ENCODE measurements at places on chromosomes 13 and 19.

DNA sequence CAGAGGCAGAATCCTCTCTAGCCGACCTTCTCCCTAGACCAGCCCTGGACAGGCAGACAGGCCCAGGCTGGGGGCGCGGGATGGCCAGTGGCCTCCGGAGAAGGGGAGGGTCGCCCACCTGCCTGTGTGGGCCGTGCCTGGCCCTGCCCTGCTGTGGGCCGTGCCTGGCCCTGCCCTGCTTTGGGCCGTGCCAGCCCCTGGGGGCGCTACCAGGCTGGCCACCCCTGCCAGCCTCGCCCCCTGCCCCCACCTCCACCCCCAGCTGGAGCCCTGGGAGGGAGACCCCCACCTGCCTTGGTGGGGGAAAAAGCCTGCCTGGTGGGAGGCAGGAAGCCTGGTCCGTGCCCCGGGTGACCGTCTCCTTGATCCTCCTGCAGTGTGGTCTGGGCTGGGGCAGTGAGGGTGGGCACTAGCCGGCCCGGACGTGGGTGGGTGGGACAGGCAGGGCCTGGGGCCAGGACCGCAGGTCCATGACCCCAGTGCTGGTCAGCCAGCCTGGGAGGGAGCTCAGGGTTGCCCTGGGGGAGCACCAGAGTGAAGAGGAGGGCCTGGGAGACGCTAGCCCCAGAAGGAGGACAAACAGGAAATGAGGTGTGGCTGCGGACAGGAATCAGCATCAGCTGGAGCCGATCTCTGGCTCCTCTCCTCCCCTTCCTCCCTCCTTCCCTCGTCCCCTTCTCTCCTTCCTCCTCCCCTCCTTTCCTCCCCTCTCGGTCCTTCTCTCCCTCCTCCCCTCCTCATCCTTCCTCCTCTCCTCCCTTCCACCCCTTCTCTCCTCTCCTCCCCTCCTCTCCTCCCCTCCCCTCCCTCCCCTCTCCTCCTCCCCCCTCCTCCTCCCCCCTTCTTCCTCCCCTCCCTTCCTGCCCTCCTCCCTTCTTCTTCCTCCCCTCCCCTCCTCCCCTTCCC is 5.1 kb upstream of the MKNK2 start:
- no peak for DNase-seq

DNA sequence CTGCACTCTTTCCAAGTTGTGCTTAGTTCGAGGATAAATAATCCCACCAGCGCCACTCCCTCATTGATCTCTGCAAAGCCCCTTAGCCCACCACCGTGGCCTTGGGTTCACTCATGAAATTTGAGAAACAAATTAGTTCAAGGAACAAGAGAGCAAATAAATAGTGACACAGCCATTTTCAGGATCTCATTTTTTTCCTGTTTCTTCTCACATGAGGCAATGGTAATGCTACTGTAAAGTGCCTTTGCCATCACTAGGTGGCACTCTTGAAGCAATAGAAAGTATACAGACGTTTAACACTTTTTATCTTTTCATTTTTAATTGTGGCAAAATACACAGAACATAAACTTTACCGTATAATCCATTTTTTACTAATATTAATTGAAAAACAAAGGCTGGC is 76.8 kb upstream of the ZNF835 start:
- no peak for DNase-seq

DNA sequence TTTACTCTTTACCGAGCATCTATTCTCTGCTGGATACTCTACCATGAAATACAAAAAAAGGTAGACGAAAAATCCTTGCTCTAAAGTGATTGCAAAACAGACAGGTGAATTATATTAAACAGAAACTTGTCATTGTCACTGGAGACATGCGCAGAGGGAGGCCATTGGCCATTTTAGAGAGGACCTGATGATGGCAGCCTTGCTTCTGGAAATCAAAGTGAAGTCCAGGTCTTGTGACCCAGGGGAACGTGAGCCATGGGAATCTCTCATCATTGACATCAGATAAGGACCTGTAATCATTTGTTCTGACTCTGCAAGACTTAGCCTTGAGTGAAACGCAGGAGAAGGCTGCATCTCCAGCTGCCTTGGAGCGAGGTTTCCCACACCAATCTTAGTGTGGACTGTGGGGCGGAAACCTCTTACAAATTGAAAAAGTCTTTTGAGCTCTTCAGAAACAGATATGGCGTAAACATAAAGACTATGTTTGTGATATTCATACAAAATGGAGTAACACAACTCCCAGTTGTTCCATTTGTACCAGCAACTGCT is 16.8 kb upstream of the SLC46A3 start:
- DNase-seq = no peak

DNA sequence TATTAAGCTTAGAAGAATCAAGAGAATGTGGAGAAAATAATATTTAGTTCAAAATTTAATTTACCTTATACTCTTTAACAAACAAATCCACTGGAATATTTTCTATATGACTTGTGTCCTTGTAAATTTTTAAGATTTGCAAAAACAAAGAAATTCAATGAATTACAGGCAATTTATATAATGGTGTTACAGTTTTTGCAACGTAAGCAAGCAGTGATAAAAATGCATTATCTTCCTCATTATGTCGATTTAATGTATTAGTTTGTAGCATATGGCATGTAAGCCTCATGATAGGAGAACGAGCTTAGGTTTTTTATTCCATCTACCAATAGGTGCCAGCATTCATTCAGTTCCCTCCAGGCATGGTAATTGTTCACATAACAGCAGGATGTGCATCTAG is 100.0 kb upstream of the PCDH9 start:
- no peak for DNase-seq

GRCh38 chr13:110855363-110855762 is 59.5 kb downstream of the ANKRD10 start:
- no peak for DNase-seq

DNA sequence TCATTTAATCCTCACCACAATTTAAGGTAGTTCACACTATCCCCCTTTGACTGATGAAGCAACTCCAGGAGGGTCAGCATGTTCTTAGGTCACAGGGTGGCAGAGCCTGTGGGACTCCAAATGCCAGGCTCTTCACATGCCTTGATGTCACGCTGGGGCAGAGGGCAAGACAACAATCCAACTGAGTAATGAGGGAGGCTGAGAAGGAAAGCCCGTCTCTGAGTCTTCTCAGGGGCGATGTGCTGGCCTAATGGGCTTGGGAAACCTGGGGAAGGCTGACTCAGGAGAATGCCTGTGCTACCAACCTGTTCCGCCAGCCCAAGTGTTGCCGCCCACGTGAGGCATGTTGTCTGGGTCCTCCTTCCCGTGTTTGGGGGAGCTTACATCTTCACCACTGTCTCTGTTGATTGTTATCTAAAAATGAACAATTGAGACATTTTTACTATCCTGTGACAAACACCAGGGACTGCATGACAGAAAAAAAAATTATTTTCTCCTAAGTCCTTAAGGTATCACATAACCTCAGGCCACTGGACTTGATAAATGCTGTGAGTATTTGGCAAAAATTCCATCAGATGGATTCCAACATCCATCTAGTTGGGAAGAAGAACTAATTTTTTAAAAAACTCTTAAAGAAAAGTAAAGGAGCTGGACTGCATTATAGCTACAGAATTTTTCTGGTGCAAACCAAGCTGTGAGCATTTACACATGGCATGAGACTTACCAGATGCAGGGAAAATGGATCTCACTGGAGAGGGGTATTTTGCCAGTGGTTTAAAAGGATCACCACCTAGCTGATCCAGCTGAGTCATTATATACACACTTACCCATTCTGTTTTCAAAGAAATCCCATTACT is 157.5 kb downstream of the RGCC start:
- DNase-seq = no peak

GRCh38 chr19:30202060-30202600 is 170.1 kb upstream of the ZNF536 start:
- no peak for DNase-seq

GRCh38 chr13:35763782-35764123 is 287.3 kb upstream of the MAB21L1 start:
- no peak for DNase-seq

- DNase-seq = no peak
Observed at GRCh38 chr13:35389535-35389934, 87.0 kb downstream of the MAB21L1 start.

GRCh38 chr13:72864142-72865011 is 82.4 kb downstream of the PIBF1 start:
- no peak for DNase-seq

DNA sequence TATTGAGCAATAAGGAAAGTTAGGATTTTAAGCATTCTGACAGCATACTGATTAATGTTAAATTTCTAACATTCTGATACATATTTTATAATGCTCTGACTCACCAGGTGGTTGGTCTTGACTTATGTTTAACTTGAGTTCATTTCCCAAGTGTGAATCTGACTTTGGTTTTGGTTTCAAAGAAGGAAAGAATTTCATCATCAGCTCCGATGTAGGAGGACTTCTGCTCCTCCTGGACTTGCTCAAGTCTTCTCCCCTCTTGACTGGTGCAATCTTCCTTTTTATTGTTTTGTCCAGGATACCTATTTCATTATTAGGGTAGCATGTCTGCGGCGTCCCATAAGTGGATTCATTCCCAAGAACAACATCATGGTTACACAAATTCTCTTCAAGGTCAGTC is 141.3 kb downstream of the RNF17 start:
- DNase-seq = no peak

DNA sequence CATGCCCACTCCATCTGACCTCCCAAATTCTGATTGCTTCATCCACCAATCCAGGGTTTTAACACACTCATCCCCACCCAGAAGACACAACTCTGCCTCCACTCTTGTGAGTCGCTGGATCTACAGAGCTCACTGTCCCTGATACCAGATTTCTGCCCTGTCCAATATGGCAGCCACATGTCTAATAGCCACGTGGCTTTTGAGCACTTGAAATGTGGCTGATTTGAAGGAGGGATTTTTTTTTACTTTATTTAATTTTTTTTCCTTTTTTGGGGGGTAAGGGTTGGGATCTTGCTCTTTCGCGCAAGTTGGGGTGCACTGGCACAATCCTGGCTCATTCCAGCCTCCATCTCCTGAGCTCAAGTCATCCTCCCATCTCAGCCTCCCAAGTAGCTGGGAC is 24.8 kb upstream of the OLFM2 start:
- DNase-seq = no peak

DNA sequence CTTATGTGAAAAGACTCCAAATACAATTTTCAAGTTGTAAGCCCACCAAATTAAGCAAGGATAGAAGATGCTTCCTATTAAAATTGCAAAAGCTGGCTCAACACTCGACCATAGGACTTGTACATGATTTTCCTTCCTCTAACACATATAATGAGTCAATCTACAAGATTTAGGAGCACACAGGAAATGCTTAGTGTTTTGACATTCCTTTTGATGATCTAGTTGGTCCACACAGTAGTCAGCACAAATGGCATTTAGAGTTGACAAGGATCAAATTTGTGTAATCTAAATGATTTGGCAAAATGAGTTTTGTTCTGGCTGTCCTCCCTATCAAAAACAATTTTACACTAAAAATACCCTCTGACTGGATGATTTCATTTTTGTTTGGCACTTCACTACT is 340.2 kb downstream of the DIAPH3 start:
- DNase-seq = no peak

DNA sequence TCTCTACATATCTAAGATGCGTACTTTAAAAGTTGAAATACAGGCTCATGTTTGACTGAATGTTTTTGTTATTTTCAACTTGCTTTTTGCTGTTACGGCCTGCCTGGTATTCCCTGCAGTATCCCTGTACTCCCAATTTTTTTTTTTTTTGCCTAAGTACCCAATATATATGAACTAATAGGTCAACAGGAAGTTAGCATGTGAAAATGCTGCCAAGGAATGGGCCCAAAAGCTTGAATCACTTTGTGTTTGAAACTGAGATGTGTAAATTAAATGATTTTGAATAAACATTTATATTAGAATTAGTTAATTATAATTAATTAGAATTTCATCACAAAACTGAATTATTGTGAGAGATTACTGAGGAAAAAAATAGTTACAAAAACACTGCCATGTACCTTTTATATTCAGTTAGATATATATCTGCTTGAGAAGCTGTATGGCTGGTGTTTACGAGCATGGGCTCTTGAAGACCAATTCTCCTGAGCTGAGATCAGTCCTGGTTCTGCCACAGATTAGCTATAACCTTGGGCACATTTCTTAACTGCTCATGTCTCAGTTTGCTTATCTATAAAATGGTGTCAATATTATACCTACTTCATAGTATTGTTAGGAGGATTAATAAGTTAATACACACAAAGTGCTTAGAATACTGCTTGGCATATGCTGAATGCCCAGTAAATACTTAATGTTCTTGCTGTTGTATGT is 16.0 kb downstream of the TDRD3 start:
- no peak for DNase-seq

DNA sequence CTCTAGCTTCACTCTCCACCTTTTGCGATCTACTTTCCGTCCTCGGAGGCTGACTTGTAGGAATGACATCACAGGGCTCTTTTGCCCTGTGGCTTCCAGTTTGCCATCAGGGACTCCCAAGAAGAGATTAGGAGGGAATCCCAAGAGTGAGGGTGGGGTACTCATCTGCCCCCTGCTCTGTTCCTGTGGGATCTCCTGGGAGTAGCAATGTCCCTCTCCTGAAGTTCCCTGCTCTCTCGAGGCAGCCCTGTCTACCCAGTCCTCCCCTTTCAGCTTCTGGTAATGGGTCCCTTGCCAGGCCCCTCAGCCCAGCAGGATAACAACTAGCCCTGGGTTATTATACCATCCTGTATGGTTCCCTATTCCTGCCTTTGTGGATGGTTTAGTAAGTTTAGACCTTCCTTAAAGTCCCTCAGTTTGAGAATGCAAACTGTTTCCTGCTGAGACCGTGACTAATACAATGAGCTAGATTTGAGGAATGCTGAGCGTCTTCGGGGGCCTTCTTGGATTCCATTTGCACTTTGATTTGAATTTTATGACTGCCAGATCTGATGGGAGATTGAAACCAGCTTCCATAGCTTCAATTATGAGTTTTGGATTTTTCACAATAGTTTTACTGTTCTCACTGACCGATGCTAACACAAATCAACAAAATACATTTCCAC is 73.7 kb upstream of the IPO5 start:
- no peak for DNase-seq

DNA sequence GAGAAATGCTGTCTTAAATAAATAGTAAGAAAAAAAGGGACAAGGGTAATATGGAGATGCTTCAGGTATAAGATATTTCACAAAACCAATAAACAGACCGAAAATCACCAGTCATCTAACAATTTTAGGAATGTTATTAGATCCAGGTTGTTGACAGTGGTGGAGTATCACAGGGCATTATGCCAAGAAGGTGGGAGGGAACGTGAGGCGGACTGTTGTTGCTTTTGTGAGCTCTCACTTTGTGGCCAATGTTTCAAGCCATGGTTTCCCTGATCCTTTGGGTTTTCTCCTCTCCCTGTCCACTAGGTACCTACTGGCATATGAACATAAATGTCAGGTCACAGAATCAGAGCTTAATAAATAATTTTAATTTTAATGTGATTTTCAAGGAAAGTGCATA is 790.3 kb upstream of the SLITRK1 start:
- no peak for DNase-seq
